Activated naive CD8-positive, alpha-beta T cell treated with anti-CD3 and anti-CD28 coated beads, Interleukin-2, amount 50 U/mL, for 24 hours (primary cell): ENCODE measurements at places on chromosomes 3 and 15.
A peak's percentile ranks its signal among the peaks of the same experiment; 100 is the strongest.

GRCh38 chr3:180546863-180547262 lies 55.1 kb upstream of the TTC14 start:
- no peak for DNase-seq

- DNase-seq = no peak
These were observed 49.9 kb downstream of the LRRFIP2 start for GRCh38 chr3:37124435-37124834.

- no peak for DNase-seq
These were observed 5.5 kb downstream of the GATA2 start for GRCh38 chr3:128487538-128487812.

DNA sequence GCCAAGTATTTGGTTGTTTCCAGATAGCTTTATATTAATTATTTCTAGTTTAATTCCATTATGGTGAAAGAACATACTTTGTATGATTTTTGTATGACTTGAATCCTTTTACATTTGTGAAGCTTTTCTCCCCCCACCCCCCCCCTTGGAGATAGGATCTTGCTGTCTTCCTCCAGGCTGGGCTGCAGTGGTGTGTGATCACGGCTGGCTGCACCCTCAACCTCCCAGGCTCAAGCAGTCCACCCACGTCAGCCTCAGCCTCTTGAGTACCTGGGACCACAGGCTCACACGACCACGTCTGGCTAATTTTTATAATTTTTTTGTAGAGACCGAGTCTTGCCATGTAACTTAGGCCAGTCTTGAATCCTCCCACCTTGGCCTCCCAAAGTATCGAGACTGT lies 29.5 kb downstream of the ARL8B start:
- no peak for DNase-seq

GRCh38 chr3:174325834-174326700 lies 533.1 kb upstream of the NAALADL2 start:
- DNase-seq = no peak

DNA sequence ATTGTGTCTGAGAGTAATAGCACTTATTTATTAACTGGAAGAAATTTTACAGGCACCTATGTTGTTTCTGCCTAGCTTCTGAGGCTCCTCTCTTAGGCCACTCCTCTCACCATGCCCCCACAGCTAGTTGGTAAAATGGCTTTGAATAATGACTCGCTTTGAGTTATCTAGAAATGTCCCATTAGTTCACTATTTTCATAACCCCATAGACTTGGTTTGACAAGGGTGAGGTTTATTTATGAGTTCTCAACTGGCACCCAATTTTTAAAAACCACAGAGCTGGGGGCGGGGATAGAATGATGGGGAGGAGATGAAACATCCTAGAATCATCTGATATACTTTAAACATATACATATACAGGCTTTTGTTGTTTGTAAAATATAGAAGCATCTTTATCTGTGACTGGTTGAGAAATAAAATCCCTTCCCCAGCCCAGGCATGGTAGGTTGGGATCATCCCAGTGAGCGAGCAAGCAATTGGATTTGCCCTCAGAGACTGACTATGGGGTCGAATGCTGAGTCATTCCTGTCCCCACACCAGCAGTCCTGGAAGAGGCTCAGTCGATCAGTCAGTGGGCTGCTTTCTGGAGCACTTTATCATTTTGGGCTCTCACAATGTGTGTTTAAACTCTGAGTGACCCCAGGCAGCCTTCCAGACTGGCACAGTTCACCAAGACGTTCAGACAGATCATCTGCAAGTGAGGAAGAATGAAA lies 60.2 kb upstream of the TSEN2 start:
- peak; percentile 27 for DNase-seq

- peak; percentile 20 for DNase-seq
These were observed 17.7 kb downstream of the FRMD4B start for GRCh38 chr3:69368129-69368741.

- DNase-seq = no peak
These were observed 97.9 kb downstream of the RORA start for GRCh38 chr15:61130950-61131942.

DNA sequence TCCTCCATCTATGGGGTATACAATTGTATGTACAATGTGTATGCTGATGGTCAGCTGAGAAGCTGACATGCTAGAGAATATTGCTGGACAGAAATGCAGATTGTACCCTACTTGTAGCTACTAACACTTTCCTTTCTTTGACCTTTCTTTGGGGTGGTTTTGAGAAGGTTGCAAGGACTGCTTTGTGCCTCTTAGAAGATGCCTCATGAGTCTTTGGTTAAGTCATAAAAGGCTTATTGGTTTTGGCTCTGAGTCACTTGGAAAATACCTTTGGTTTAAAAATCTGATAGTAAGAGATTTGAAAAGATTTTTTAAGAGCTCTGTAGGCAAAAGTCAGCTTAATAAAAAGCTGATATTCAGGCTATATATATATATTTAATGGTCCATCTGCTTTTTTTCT lies 71.5 kb downstream of the ZMAT3 start:
- no peak for DNase-seq

GRCh38 chr3:194137008-194137505 lies 1.1 kb downstream of the HES1 start:
- DNase-seq = peak; percentile 34

GRCh38 chr15:62928242-62928999 lies 114.1 kb upstream of the TPM1 start:
- DNase-seq = no peak

GRCh38 chr15:63037976-63038720 lies 4.4 kb upstream of the TPM1 start:
- no peak for DNase-seq

GRCh38 chr15:99303907-99304306 lies 52.6 kb downstream of the LRRC28 start:
- no peak for DNase-seq

DNA sequence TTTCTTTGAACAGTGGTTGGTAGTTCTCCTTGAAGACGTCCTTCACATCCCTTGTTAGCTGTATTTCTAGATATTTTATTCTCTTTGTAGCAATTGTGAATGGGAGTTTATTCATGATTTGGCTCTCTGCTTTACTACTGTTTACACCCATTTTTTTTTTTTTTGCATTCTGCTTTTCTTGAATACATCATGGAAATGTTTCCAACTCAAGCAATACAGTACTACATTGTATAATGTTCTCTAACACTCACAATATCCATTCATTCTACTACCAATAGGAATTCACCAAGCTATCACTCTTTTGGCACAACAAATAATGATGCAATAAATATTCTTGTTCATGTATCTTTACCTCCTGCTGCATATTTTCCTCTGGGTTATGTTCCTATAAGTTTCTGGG lies 801.7 kb downstream of the NTRK3 start:
- no peak for DNase-seq
